Motor neuron (in vitro differentiated cells): ENCODE measurements at places on chromosomes 7 and 10. TPM values are rescaled to one million over a fixed set of nuclear protein-coding genes. Genes with fewer than 3 reads are reported as not detected.
A peak's percentile ranks its signal among the peaks of the same experiment; 100 is the strongest.

GRCh38 chr7:157274991-157275427 is 61.8 kb upstream of the DNAJB6 start:
- no peak for ATAC-seq

DNA sequence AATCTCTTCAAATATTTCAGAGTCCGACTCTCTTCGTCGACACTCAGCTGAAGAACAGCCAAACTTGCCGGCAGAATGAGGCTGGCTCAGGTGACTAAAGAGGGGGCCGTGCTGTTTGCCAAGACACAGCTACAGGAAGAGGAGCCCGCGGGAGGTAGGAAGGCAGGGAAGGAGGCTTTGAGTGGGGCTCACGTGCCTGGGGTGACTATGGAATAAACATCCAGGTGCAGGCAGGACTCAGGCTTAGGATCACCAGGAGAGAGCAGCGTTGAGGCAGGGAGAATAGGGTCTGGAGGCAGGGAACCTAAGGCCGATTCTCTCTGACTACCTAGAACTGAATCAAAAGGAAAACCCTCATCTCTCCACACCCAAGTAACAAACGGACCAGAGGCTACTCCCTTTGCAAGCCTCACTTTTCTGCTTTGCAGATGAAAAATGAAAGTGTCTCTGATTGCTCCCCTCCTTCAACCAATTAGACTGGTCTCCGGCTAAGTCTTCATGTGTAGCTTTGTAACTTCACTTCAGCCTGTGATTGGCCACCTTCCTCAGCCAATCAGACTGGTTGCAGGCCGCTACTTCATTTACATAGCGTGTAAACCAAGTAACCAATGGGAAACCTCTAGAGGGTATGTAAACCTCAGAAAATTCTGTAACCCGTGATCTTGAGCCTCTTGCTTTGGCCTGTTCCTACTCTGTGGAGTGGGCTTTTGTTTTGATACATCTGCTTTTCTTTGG is 19.7 kb upstream of the BNIP3 start:
- ATAC-seq = peak; percentile 63

GRCh38 chr7:132428247-132428919 is 147.9 kb downstream of the PLXNA4 start:
- ATAC-seq = no peak

- ATAC-seq = no peak
Observed at GRCh38 chr7:96211954-96212353, 109.9 kb downstream of the SLC25A13 start.

GRCh38 chr7:117322741-117323304 is at the start of gene WNT2:
Gene WNT2 (minus strand): TSS chr7:117323058. CDS start chr7:117322989, 69 bp downstream.
- ATAC-seq = no peak

GRCh38 chr7:80275192-80275605 is 140.6 kb downstream of the GNAI1 start:
- no peak for ATAC-seq

HTR7 gene
- total RNA-seq = 0.43 and 0.56 TPM in 2 replicates

DNA sequence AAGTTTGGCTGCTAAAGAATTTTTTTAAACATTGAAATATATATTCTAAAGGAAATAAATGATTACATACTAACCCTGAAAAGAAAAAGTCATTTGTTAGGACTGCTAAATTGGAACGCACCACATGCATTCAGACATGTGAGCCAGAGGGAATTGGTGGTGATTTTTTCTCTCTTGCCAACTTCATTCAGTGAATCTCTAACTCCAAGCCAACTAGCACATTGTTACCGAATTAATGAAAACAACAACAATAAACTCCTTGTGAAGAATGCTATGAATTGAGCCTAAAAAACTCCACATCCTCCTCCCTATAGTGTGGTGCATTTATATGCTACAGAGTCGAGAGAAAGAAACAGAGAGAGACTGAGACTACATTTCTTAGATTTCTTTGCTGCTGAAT is 135.5 kb upstream of the CACNA2D1 start:
- no peak for ATAC-seq

- ATAC-seq = no peak
Observed at GRCh38 chr7:67006965-67007364, 10.3 kb downstream of the TYW1 start.

DNA sequence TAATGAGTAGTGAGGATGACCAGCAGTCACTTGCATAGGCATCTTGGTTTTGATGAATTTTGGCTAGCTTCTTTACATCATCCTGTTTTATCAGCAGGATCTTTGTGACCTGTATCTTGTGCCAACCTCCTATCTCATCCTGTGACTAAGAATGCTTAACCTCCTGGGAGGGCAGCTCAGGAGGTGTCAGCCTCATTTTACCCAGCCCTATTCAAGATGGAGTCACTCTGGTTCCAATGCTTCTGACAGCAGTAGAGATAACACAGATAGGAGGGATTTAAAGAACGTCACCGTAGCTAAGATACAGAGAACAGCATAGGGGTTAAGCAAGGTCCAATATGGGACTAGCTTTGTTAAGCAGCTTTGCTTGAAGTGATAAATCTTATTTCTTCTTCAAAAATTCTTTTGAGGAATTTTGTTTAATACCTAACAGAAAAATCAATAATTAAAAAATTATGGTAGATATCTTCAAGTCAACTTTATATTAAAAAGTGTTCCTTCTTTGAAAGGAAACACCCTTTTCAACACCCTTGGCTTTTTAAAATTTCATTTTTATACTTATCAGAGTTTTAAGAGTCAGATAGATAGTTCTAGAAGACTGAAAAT is 39.9 kb downstream of the TMEM229A start:
- no peak for ATAC-seq

GRCh38 chr7:38678698-38679054 is 47.5 kb upstream of the AMPH start:
- no peak for ATAC-seq

DNA sequence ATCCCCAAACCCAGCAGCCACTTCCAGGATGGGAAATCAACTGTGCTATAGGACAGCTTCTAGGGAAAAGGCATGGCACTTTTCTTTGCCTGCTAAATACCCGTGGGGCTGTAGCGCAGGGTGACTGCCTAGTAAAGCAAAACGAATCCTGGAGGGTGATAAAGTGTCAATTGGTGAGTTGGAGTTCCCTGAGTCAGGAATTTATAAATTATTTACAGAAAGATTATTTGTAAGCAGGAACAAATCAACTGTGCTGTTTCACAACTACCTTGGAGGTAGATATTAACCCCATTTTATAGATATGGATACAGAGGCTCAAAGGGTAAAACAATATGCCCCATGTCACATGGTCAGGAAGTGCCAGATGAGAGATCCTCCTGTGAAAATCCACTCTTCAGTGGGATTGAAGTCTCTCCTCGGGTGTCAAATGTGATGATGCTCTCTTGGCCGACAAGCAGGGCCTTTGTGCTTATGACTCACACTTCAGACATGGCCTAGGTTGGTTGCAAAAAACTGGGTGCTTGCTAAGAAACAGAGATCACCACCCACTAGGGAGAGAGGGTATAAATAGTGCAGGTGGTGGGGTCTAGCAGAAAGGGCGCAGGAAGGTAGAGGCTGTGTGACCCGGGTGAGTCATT is 383.2 kb upstream of the ZMIZ1 start:
- no peak for ATAC-seq

GRCh38 chr10:31686599-31686998 is 242.0 kb downstream of the ARHGAP12 start:
- peak; percentile 19 for ATAC-seq

DNA sequence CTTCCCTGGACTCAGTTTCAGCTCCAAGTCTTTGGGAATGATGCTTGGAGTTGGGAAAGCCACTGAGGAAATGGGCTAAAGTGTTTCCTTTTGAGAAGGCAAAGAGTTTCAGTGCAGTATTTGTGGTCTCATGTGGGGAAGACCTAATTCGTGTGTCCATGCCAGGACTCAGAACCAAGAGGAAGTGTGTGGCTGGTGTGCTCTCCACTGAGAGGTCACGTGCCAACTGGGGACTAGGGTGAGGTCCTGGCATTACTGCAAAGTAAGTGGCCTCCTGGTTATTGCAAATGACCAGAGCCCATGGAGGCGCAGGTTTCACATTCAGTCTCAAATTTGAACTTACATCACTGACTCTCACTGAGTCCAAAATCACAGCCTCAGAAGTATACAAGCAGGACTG is 48.6 kb upstream of the ITPRID1 start:
- no peak for ATAC-seq

CYP3A7 gene
- 0.60 and 0.93 TPM in 2 replicates for total RNA-seq
